ENCODE measurements at places on chromosomes 1 and 21. TPM values are rescaled to one million over a fixed set of nuclear protein-coding genes. Genes with fewer than 3 reads are reported as not detected.

DNA sequence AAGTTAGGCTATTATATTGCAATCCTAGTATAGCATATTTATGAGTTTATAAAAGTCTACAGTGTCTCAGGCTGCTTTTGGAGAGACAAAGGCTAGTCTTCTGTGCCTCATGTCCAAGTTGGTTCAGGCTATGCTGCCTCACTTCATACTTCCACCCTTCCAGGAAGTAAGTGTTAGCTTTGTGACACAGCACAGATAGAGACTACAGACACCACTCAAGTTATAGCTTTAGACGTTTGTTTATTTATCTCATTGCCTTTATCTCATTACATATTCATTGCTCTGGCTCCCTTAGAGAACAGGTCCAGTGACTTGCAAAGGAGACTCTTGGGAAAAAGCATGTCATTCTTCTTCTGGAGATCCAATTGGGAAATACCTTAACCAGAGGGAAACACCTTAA is 22.6 kb upstream of the GBP4 start:
- no peak for DNase-seq

GRCh38 chr1:39852876-39853275 is 30.4 kb downstream of the TRIT1 start:
- no peak for DNase-seq

DNA sequence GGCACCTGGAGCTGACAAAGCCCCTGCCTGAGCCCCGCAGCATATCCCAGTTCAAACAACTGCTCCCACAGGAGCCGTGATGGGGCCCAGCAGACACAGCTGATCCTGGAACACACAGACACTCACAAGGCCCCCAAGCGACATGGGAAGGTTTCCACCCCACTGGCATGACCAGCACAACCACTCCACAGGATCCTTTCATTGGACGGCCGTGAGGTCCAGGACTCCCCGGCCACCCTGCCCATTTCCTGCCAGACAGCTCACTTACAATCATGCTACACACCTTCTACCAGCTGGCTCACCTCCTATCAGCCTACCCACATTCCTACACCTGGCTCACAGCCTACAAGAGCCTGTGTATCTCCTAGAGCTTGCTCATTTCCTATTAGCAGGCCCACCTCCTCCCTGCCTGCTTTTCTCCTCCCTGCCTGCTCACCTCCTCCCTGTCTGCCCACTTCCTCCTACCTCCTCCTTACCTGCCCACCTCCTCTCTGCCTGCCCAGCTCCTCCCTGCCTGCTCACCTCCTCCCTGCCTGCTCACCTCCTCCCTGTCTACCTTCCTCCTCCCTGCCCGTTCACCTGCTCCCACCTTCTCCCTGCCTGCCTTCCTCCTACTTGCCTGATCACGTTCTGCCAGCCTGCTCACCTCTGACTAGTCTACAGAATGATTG is 73.9 kb downstream of the MATN1 start:
- no peak for DNase-seq

DNA sequence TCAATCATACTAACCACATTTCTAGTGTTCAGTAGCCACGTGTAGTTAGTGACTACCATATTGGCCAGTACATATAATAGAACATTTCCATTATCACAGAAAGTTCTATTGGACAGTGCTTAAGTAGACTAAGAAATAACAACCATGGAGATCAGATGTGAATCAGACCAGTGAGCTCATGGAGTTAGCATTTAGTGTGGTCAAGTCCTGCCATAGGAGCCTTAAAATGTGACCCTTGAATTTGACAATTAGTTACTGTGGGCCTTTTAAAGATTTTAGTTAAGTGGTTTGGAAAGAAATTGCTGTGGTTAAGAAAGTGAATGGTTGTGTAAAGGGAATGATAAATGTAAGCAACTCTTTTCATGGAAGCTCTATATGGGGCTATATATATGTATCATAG is 123.4 kb downstream of the POU2F1 start:
- DNase-seq, result no peak

DNA sequence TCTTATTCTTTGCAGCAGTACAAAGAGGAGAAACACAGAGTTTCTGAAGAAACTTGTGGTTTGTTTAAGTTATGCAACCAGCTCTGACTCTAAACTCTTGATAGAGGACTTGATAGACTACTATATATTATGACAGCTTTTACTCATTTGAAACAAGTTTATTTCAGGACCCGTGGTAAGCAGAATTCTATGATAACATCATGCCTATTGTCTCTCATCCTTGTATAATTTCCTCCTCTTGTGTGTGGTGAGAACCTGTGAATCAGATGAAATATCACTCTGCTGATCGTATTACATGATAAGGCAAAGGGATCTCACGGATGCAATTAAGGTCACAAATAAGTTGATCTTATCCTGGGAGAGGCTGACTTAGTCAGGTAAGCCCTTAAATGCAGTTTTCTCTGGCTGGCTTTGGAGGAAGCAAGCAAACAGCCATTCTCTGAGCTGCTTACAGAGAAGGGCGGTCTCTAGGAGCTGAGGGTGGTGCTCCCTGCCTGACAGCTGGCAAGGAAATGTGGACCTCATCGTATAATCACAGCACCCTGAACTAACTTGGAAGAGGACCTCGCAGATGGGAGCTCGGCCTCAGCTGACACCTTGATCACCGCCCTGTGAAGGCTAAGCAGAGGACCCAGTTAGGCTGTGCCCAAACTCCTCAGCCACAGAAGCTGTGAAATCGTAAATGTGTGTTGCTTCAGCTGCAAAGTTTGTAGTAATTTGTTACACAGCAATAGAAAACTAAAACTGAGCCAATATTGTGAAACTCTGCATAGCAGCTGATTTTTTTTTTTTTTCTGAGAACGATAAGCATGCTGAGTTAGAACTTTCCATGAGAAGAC is 151.1 kb upstream of the DPT start:
- DNase-seq, result peak; percentile 50

DNA sequence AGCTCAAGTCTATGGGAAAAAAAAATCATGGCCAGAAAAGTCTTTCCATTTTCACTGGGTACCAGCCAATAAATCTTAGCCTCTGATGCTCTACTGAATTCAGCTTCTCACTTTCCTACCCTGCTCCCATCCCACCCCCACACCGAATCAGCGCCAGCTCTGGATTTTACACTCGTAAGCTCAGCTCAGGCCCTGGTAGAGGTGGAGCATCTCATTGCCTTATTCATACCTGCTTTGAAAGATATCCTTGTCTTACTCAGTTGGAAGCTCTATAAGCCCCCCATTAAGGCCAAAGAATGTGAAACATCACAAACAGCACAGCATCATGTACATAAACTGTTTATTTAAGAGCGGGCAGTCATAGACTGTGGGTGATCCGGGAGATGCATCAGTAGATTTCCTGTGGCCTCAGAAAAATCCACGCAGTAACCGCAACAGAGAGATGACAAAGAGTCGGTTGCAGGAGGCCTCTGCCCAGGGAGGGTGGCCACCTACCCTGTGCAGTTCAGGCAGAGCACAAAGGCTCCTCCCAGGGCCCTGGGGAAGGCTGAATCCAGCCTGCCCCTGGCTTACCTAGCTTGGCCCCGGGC is 36.4 kb upstream of the ETS2 start:
- DNase-seq, result no peak

NMNAT1 gene
- 10.0 TPM for total RNA-seq

BSND gene
- total RNA-seq, result not detected
